CD8-positive, alpha-beta memory T cell (primary cell): ENCODE measurements at places on chromosomes 2 and 18.

- DNase-seq: no peak
These were observed 167.9 kb downstream of the TNS1 start for GRCh38 chr2:217834744-217835513.

DNA sequence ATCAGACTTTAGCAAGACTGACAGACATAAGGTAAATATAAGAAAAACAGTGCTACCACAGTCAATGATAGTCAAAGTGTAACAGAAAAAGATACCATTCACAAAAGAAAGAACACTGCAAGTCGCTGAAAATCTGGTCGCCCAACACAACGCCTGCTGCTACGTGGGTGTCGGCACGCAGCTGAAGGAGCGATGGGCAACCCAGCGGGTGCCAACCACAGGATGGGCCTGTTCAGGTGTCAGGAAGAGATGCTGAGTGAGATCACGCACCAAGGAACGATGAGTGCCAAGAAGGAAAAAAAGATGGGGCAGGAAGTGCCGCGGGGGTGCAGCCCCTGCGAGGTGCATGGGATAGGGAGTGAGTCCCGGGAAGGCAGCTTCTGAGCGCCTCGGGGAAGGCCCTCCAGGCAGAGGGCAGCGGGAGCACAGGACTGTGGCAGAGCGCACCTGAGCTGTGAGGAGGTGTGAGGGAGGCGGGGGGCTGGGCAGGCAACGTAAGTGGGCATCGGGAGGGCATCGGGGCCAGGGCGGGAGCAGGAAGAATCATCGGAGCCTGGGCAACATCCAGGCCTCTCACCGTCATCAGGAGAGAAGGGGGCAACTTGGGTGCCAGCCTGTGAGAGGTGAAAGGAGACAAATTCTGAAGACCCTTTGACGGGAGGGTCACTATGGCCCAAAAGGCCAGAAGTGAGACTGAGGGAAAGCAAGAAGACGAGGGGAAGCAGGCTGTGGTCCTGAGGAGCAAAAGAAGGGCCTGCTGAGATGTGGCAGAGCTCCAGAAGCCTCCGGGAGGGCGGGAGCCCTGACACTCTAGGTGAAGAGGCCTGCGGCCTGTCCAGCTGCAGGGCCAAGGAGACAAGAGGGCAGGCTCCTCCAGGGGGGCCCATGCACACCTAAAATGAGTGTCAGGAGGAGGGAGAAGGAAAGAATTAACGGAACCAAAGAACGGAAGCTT is 14.8 kb upstream of the MTERF4 start:
- DNase-seq: no peak

DNA sequence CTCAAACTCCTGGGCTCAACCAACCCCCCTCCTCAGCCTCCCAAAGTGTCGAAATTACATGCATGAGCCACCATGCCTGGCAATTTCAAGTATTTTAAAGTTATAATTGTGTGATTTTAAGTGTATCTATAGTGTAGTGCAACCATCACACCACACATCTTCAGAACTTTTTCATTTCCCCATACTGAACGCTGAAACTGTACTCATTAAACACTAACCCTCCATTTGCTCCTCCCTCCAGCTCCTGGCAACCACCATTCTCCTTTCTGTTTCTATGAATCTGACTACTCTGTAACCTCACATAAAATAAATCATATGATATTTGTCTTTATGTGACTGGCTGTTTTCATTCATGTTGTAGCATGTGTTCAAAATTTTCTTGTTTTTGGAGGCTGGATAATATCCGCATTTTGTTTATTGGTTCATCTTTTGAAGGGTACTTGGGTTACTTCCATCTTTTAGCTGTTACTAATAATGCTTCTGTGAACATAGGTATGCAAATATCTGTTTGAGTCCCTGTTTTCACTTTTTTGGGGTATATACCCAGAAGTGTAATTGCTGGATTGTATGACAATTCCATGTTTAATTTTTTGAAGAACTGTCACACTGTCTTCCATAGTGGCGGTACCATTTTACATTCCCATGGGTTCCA is 188.2 kb downstream of the PLCL1 start:
- no peak for DNase-seq

- no peak for DNase-seq
These were observed 21.6 kb upstream of the TRIB2 start for GRCh38 chr2:12694990-12695774.

DNA sequence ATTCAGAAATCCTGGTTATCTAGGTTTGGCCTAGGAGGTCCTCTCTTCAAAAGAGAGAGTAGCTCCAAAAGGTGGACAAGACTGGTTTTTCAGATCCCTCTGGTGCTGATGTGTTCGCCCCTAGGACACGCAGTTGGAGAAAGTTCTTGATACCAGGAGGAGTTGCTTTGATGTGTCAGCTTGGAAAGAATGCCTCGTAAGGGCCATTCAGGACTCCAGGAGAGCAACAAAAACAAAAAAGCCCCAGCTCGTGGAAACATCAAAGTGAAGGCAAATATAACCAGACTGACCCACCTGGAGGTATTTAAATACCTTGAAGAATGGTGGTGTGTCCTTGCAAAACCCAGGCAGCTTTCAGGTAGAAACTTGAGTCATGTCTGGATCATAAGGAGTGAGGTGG is 12.5 kb upstream of the LBH start:
- no peak for DNase-seq

DNA sequence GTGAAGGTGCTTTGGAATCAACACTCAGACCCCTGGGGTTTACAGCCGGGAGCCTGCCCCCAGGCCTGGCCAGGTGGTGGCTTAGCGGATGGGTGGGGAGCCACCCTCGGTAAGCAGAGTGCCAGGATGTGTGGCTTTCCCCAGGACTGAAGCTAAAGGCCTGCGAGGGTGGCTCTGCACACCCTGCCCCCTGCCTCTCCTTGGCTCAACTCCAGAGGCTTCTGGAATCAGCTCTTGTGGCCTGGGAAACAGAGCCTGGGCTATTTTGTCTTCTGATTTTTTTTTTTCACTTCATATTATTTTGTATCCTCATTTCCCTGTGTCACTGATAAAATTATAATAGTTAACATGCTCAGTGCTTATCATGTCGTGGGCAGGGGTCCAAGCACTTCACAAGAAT is 79.8 kb downstream of the RHOB start:
- no peak for DNase-seq

- no peak for DNase-seq
These were observed 994.1 kb upstream of the ACVR2A start for GRCh38 chr2:146850746-146851145.

DNA sequence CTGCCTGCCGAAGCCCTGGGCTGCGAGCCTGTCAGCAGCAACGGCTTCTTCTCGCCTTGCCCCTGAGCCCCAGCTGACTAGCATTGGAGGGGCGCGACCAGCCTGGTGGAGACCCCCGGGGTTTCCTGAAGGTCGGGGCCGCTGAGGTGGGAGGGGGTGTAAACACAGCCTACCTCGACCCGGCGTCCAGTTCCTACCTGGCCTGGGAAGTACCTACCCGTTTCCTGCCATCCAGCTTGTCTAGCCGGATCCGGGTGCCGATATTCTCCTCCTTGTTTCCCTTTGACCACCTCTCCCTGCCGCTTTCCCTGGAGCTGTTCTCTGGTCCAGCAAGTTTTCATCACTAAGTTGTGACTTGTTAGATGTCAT is 511 bp downstream of the MOB4 start:
- no peak for DNase-seq

DNA sequence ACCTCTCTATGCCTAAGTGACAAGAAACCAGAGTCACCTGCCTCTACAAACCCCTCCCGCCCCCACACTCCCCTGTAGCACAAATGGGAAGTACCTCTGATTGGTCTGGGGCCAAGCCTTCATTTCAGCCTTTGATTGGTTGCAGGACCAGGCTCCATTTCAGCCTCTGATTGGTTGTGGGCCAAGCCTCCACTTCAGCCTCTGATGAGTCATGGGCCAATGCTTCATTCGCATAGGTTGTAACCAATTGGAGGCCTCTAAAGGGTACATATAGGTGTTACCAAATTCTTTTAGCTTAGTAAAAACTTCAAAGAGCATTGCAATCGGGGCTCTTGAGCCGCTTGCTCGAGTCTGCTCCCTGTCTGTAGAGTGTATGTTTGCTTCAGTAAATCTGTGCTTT is 25.0 kb downstream of the CCDC102B start:
- no peak for DNase-seq

DNA sequence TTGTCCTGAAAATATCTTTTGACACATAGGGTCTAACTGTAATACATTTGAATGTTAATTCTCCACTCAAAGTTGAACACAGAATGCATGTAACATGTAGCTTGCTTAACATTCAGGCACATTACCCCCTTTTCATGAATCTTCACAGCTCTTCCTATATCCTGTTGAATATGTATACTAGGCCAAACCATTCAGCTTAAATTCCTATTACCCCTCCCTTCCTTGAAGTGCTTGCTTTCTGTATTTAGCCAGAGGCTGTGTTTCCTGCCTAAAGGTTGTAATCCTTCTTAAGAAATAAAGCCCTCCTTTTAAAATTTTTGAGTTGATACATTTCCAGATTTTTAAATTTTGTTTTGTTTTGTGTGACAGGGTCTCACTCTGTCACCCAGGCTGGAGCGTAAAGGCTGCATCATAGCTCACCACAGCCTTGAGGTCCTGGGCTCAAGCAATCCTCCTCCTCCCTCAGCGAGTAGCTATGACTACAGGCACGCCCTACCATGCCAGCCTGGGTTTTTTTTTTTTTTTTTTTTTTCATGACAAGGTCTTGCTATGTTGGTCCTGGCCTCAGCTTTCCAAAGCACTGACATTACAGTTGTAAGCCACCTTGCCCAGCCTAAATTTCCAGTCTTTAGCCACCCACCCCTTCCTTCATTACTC is 357.6 kb downstream of the DSC3 start:
- DNase-seq: no peak

GRCh38 chr2:216344206-216344949 is 27.9 kb downstream of the MARCHF4 start:
- DNase-seq: no peak

DNA sequence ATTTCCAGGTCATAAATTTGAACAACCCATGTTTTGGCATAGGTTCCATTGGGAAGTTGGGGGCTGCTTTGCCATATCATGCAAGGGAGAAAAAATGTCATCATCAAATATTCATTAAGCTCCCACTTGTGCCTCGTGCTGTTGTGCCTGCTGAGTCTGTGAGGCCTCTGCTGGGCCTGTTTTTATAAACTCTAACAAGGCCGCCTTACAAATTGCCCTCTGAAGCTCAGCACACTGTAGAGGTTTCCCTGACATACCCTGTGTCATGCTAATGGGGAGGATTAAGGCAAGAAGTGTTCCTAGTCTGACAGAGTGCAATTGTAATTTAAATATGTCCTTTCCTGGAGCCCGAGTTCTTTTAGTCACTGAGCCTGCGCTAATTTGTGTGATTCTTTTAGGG is 17.6 kb downstream of the OSBPL6 start:
- DNase-seq: no peak

GRCh38 chr2:96891591-96892333 is 21.9 kb upstream of the SEMA4C start:
- DNase-seq: peak; percentile 63

GRCh38 chr2:205675861-205676516 is 6.3 kb upstream of the NRP2 start:
- DNase-seq: no peak

- no peak for DNase-seq
These were observed 61.3 kb downstream of the NABP1 start for GRCh38 chr2:191739194-191739593.

- DNase-seq: no peak
These were observed 76.6 kb downstream of the CPO start for GRCh38 chr2:207015901-207016300.

- DNase-seq: no peak
These were observed 1.6 kb downstream of the GALNT13 start for GRCh38 chr2:153873052-153874048.

DNA sequence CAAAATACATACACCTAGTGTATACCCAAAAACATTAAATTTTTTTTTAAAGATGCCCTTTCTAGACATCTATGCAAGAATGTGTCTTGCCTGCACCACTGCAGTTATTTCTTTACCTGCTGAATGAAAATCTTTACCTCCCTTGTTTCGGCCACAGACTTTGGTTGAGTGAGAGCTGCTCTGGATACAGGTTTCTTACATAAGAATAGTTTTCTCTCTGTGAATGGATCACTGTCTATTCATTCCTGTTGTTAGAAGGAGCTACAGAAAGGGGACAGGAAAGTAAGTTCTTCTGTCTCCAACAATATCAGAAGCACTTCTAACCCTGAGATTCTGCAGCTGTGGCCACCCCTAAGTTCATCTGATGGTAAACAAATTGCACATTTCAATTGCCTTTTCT is 113.0 kb upstream of the CDCA7 start:
- DNase-seq: no peak

DNA sequence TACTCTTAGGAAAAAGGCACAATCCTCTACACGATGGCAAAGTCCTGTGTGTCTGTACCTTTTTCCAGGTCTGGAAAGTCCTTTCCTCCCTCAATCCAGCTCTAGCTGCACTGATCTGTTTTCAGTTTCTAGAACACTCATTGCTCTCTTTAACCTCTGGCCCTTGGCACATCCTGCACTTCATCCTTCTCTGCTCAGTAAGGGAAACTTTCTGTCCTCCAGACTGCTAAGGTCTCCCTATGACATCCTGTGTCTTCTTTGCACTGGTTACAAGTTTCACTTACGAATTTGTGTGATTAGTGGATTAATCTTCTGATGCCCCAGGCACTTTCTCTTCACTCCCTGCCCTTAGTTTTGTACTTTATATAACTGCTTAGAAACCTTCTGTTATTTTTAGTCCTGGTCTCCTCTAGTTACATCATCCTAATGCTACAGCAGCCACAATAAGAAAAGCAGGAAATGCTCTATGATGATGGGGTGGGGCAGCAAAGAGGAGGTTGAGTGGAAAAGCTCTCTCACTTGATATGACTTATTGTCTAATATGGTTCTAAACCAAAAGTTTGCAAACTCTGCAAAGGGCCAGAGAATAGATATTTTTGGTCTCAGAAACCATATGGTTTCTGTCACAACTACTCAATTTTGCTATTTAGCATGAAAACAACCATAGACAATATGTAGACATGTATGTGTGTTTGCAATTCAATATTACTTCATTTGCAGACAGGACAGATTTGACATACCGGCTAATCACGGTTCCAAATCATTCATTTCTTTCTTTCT is 568.2 kb downstream of the THSD7B start:
- no peak for DNase-seq

DNA sequence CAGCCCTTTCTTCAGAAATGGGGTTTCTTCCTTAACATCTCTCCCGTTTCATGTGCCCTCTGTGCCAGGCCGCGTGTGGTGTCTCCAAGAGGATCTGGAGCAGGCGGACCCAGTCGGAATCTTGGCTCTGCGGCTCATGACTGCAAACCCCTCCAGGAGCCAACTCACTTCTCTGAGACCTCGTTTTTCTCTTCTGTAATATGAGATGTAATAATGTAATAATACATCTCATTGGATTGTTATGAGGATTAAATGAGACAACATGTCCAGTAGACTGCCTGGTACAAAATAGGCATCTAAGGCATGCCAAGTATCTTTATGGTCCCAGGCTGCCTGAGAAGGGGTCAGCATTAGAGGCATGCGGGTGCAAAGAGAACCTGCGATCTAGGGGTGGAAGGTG is 221.3 kb upstream of the REV1 start:
- DNase-seq: no peak

- DNase-seq: no peak
These were observed 484.1 kb downstream of the DCC start for GRCh38 chr18:52824126-52824525.

GRCh38 chr2:159926695-159927094 is 128.7 kb upstream of the CD302 start:
- DNase-seq: no peak
